NCI-H774 (cell line): ENCODE measurements at places on chromosomes 4 and X.
A peak's percentile ranks its signal among the peaks of the same experiment; 100 is the strongest.

- peak; percentile 40 for DNase-seq
These were observed at the start of gene PLXNA3 for GRCh38 chrX:154458116-154458953. Gene PLXNA3 (plus strand): TSS chrX:154458281. CDS start chrX:154460184, 1,903 bp downstream.

DNA sequence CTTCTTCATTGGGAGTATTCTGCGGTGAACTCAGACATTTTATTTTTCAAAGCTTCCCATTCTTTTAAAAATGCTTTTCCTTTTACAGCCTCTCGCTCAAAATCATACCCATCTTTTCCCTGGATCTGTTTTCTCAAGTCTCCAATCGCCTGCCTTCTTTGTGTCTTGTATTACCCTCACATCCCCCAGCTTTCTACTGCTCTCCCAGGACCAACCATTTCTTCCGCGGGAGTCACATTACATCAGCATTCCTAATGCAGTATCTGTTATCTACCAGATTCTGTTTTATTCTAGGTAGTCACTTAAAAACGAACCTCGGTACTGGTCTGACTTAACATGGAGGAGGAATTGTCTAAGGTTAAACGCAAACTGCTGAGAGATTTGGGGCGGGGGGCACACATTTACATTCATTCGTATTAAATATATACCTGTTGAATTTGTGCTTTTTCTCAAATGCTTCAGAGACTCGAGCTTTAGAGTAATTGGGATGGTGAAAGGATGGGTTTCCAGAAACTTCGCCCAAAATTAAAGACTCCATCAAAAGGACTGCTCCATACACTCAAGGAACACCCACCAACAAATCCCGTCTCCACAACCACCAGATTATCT lies 493 bp upstream of the UCHL1 start:
- peak; percentile 38 for DNase-seq

GRCh38 chr4:53021754-53022512 lies 159.8 kb downstream of the RASL11B start:
- DNase-seq, result no peak

- no peak for DNase-seq
These were observed 255.3 kb downstream of the RAPGEF2 start for GRCh38 chr4:159358226-159358625.

DNA sequence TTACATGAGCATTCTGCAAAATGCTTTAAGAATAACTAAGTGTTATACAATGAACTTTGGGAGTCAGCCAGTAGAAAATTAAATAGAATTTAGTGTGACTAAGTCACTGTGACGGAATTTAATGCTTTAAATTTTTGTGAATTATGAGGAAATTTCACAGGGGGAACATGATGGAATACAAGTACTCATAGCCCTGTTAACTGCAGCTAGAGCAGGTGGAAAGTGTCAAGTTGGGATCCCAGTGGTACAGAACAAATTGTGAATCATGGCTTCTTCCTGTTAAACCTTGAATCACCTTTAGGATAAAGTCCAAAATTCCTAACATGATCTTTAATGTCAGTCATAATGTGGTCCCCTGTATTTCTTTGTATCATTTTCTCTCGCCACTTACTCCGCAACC lies 212.2 kb upstream of the CENPE start:
- DNase-seq, result no peak

DNA sequence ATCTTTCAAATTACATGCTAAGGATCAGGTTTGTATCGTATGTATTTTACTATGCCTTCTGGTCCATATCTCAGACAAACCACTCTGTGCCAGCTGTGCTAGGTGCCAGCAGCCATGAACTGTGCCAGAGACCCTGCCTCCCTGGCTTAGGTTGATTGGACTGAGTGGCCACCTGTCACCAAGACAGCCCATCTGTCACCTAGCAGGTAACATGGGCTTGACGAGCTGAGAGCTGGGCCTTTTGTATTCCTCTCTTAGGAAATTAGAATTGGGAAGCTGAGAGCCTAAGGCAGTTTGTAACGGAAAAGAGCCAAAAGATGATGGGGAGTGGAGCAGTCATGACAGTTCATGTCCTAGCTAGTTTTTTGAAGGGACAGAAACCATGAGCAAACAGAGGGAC lies 42.5 kb downstream of the TMEM164 start:
- DNase-seq, result no peak

DNA sequence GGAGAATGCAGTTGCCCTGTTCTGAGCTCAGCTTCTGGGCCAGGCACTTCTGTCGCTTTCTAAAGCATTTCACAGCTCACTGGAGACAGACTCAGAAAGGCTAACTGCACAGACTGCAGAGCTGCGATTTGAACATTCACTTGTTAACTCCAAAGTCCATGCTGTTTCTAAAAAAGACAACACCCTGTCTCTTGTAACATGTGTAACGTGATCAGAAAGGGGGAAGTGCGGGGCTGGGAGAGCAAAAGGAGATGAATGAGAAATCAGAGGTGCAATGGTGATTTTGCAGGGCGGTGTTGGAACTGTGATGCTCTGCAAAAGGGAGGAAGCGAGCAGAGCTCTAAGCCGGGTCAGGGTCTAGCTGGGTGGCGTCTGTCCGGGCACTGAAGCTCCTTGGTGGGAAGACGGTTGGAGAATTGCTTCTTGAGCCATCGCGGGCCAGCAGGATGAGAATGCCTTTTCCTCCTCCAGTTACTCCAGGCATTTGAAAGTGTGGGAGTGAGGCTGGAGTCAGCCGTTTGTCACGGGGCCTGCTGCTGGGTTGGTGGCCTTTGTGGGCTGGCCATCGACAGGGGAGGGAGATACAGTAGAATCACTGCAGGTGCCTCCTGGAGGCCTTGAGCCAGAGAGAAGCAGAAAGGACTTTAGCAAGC lies 20.3 kb downstream of the TBC1D14 start:
- no peak for DNase-seq

DNA sequence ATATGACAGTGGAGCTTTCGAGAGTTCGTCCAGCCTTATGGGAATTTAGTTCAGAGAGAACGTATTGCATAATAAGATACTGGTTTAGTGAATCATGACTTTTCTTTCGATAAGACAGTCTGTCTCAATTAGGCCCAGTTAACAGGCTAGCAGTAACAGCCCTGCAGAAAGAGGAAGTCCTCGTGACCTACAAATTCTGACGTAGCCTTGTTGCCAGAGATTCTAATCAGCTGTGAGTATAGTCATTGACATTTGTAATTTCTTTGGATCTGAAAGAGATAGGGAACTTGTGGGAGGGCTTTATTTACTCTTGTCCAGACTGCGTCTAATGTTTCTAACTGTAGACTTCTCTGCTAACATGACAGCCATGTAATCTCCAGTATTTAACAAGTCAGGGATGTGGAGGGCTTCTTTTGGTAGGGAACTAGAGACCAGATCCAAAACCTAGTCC lies 15.8 kb downstream of the ART3 start:
- DNase-seq, result no peak

DNA sequence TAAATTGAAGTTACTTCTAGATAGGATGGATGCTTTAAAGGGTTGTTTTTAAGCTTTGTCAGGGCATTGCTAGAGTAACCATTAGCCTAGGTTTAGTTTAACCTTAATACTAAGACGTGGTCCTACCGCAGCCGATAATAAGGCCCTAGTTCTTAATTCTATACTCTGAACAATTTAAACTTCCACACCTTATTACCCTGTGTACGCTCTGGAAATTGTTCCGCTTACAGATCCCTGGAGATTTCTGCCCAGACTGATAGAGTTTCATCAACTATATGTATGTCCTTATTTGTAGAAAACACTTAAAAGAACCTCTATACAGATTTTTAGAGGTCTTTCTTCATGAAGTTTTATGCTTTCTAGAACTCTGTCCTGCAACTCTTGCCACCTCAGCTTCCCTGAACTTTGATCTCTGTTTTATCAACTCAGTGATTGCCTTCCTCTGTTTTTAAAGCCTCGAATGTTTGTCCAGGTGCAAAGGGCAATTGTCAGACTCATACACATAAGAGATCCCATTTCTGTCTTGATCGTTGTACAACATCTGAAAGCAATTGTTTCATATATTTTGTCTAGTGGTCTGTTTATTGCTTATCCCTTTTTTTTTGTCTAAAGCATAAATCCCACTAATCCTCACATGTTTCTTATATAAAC lies 71.1 kb upstream of the VCX start:
- DNase-seq, result no peak

DNA sequence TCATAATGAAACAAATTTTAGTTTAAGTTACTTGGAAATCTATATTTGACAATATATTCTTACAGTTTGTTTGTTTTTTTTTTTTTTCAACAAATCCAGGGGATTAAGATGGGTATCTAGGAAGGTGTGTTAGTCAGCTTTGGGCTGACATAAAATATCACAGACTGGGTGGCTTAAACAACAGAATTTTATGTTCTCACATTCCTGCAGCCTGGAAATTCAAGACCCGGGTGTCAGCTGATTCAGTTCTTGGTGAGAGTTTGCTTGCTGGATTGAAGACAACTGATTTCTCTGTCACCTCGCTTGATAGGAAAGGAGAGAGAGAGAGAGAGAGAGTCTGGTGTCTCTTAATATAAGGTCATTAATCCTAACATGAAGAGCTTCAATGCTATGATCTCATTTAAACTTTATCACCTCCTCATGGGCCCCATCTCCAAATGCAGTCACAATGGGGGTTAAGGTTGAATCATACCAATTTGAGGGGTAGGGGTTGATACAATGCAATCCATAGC lies 465.2 kb downstream of the CENPC start:
- DNase-seq, result no peak

- no peak for DNase-seq
These were observed 1071.8 kb downstream of the FAT4 start for GRCh38 chr4:126386512-126386911.

DNA sequence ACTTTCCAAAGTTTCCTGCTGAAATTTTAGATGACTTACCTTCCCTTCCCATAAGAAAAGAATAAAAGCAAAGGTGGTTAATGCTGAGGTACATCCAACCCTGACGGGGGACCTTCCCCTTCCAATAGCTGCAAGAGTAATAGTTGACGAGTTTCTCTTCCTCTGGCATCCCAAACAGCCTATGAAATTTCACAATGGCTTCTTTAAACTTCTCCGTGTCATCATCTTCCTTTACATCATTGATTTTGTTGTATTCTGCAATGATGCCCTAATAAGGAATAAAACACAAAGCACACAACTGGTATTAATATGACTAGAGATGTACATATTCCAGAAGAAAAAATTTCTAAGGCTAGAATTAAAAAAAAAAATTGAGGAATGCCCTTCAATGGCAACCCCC lies 76.6 kb downstream of the TBC1D9 start:
- no peak for DNase-seq

- DNase-seq, result no peak
These were observed 10.0 kb downstream of the SULT1E1 start for GRCh38 chr4:69849969-69850368.

DNA sequence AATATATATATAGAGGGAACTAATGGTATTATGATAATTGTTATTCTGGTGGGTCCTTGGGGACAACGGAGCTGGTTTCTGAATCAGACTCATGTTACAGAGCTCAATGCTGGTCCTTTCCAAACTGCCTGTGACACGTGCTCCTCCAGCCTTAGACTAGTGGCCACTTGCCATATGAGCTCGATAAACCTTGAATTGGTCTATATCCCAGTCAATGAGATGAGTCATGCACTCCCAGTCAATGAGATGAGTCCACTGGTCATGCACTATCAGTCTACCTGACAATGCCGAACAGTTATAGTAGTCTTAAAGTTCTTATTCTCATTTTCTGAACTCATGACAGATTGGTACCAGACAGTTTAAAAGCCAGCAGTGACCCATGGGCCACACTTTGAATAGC lies 325.2 kb downstream of the LDB2 start:
- DNase-seq, result no peak

DNA sequence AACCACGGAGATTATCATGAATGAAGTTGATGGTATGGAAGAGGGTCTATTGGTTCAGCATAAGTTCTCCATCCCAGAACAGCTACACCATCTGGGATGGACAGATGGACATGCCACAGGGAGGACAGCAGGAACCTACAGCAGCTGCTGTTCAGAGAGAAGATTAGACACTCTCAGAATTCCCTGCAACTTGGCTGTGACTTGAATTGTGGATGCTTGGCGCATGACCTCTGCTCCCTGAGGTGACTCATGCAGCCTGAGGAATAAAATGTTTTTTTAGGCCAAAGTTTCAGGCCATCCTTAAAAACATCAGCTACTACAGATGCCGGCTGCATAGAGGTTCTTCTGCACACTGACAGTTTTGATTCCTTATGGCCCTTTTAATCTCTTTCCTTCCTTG lies 97.3 kb downstream of the RS1 start:
- no peak for DNase-seq

- no peak for DNase-seq
These were observed 212.2 kb downstream of the CBR4 start for GRCh38 chr4:168797738-168798375.

DNA sequence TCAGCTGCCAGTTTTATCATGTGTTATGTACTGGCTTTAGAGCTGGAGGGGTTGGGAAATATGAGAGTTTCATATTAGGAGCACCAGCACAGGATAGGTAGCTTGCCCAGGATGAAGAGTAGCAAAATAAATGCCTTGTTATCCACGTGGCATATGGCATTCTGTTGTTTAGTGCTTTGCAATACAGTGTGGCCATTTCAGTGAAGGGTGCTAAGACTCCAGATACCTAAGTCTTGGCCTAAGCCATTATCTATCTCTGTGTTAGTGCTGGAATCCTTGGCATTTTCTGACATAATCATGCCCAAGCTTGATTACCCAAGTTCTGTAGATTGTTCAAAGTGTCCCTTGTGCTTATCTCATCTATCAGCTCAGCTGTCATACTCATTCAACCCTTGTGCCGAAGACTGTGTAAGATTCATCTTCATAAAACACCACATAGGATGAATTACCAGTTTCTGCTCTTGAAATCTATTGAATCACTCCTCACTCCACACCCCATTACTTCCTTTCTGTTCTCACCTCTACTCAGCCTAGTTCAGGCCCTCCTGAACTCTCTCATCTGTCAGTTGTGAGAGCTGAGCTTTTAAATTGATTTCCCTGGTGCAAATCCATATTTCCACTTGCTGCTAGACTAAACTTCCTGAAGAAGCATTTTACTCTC lies 73.5 kb downstream of the CLCN5 start:
- DNase-seq, result no peak

GRCh38 chr4:57148831-57149505 lies 38.8 kb upstream of the IGFBP7 start:
- no peak for DNase-seq

DNA sequence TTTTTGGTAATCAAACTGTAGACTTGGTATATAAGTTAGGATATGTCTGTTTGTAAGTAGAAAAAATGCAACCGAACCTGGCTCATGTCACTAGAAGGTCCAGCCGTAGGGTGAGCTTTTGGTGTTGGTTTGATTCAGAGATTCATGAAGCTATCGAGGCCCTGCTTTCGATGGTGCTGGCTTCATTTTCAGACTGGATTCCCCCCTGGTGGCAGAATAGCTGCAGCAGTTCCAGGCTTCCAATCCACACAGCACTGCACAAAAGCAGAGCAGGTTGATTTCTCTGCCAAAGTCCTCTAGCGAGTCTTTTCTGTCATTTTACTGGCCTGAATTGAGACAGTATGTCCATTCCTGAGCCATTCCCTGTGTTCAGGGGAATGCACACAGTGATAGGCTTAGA lies 33.1 kb downstream of the PDK3 start:
- DNase-seq, result no peak
